ENCODE measurements at places on chromosomes 11 and 22. TPM values are rescaled to one million over a fixed set of nuclear protein-coding genes. Genes with fewer than 3 reads are reported as not detected.

The RTN4RL2 gene
- 0.36 TPM for total RNA-seq

The RAB38 gene
- 4.7 TPM for total RNA-seq

The MMP13 gene
- total RNA-seq, result not detected

The POTEH gene
- total RNA-seq, result not detected

The TIRAP gene
- 10.1 TPM for total RNA-seq

The LMNTD2 gene
- 0.89 TPM for total RNA-seq

The TIMP3 gene
- total RNA-seq, result 0.48 TPM

The TMPRSS4 gene
- not detected for total RNA-seq

The ANO1 gene
- not detected for total RNA-seq

The IGLL5 gene
- total RNA-seq, result not detected

The GGT5 gene
- not detected for total RNA-seq

The MAJIN gene
- not detected for total RNA-seq

The CYB5R2 gene
- total RNA-seq, result 3.8 TPM

The FXYD6 gene
- not detected for total RNA-seq

The GGTLC3 gene
- not detected for total RNA-seq

The LRRC74B gene
- total RNA-seq, result not detected

The UCP3 gene
- total RNA-seq, result 2.0 TPM

The SLC6A5 gene
- not detected for total RNA-seq

The ACR gene
- total RNA-seq, result not detected

The WEE1 gene
- 54.3 TPM for total RNA-seq

The GGTLC2 gene
- total RNA-seq, result not detected

The OVOL1 gene
- total RNA-seq, result not detected

The SAA4 gene
- not detected for total RNA-seq

The OR5L2 gene
- total RNA-seq, result not detected

The CSNK2A3 gene
- total RNA-seq, result 2.2 TPM

The ZFTA gene
- total RNA-seq, result 6.2 TPM

The OR56B1 gene
- not detected for total RNA-seq

The MUC6 gene
- total RNA-seq, result not detected

The NFAM1 gene
- 0.10 TPM for total RNA-seq
